ENCODE measurements at places on chromosomes 7 and 10.

DNA sequence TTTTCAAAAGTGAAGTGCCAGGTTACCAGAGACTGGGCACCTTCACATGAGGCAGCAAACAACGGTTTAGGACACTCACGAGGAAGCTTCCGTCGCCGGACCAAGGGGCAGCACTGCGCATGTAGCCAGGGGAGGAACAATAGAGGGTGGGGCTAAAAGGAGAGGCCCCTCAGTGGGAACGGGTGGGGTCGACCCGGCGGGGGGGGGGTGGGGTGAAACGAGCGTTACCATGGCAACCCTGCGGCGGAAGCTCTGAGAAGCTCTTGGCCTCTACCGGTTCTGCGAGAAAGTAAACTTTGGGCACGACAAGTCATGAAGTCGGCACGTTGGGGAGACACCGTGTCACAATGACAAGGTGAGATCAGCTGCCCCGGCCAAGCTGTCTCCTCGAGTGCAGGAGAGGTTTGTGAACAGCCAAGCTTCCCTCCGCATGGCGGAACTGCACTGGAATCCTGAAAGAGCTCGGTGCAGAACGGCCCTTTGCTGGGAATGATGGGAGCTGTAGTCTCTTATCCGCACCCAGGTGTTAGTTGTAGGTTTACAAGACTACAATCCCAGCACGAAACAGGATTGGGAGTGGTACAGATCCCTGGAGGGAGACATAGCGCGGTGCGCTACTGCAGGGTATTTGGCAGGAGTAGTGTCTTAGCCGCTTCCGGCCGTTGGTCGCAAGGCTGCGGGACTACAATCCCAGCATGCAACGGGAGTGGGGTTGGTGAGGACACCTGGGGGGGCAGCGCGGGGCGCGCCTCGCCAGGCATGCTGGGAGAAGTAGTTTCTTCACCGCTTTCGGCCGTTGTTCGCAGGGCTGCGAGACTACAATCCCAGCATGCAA, 72.8 kb upstream of the ZNF722 start:
- DNase-seq: peak; percentile 84

DNA sequence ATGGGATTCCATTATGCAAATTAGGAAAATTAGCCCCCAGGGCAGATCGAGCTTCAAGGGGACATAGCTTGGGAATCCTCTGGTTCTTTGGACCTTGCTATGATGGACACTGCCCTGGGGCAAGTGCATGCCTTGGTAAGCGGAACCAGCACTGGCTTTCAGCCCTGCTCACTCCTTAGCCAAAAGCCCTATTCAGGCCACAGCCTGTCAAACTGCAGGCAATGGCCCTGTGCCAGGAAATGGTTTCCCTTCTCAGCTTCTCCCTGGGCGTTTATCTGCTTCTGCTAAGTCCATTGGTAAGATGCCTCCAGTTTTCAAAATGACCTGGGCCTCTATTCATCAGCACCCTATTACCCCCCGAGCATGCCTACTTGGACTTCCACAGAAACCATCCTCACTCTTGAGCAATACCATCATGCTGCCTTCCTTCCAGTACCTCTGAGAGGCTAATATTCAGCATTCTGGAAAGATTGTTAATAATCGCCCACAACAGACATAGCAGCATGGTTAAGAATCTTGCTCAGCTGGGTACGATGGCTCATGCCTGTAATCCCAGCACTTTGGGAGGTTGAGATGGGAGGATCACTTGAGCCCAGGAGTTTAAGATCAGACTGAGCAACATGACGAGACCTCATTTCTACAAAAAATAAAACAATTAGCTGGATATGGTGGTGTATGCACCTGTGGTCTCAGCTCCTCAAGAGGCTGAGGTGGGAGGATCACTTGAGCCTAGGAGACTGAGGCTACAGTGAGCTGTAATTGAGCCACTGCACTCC, 918.6 kb upstream of the AUTS2 start:
- no peak for DNase-seq

DNA sequence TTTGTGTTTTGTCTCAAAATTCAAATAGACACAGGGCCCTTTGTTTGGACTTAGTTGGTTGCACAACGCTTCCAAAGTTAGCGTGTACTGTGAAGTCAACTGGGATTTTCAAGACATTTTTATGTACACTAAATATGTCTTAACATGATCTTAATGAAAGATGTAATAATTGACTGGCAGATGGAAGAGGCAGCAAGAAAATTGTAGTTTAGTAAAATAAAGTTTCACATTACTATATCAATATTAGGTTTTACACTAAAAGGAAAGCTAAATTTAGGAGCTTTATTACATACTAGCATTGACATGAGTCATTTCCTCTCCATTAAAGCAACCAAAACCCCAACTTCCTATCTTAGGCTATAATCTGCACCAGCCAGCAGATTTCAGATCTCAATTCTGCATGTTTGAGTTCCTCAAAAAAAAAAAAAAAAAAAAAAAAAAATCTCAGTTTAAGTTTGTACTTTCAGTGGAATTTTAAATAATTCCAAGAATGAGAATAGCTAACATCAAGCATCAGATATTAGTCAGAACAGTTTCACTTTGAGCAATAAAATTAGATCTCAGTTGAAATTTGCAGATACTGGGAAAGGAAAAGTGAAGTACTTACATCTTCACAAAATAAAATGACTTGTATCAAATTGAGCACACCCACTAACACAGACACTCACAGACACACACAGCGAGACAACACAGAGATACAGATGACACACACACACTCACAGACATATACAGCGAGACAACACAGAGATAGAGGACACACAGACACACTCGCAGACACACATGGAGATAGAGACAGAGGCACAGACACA, 346.6 kb upstream of the KLF6 start:
- no peak for DNase-seq

- DNase-seq: no peak
Measured at GRCh38 chr7:50663396-50664102, 98.3 kb upstream of the DDC start.

- no peak for DNase-seq
Measured at GRCh38 chr7:157389951-157390730, 53.3 kb downstream of the DNAJB6 start.

- no peak for DNase-seq
Measured at GRCh38 chr10:3995302-3996210, 210.5 kb upstream of the KLF6 start.

DNA sequence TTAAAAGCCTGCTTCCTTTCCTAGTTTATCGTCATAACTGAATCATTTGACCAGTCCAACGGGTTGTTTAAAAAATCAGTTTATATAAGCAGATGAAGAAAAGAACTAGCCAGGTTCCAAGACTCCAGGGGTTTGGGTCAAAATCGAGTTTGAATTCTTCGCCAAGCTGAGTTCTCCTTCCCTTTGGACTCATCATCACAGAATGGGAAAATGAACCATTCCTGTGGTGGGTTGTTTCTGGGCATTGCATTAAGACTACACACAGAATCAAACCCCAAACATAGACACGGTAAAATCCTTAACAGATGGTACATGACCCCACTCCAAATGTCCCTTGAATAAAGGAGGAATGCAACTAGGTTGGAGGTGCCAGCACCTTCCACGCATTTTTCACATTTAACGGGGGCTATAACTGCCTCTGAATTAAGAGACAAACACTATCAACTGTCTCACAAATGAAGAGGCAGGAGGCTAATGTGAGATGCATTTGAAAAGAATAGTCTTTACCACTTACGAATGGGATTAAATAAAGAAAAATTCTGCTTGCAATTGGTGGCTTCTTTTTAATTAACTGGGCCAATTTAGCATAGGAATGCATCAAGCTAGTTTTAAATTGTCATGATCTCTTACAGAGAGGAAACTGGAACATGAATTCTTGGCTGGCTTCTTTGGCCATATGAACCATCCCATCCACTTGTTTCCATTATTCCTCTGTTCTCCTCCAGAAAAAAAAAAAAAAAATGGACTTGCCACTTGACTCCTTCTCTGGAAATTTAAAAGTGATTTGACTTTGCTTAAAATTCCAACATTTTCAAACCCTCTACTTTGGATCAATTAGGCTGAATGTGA, 61.1 kb downstream of the CHST15 start:
- DNase-seq: no peak
